ENCODE measurements at places on chromosomes 3 and 15. TPM values are rescaled to one million over a fixed set of nuclear protein-coding genes. Genes with fewer than 3 reads are reported as not detected.

Gene ALAS1
- polyA plus RNA-seq, result 30.3 TPM

Gene LIPC
- 0.63 TPM for polyA plus RNA-seq

Gene SHC4
- polyA plus RNA-seq, result 1.8 TPM

Gene NEK10
- 1.7 TPM for polyA plus RNA-seq

Gene XIRP1
- polyA plus RNA-seq, result 324 TPM

Gene CNTN4
- polyA plus RNA-seq, result 9.9 TPM

Gene WDR93
- polyA plus RNA-seq, result 0.07 TPM

Gene ARNT2
- 8.2 TPM for polyA plus RNA-seq

Gene ELL3
- polyA plus RNA-seq, result 1.3 TPM

Gene ACAN
- polyA plus RNA-seq, result 3.2 TPM

Gene OSTN
- polyA plus RNA-seq, result 5.0 TPM

Gene STAB1
- 36.6 TPM for polyA plus RNA-seq

Gene HDGFL3
- 50.4 TPM for polyA plus RNA-seq

Gene TM4SF4
- polyA plus RNA-seq, result not detected

Gene ADGRG7
- not detected for polyA plus RNA-seq

Gene PLSCR5
- polyA plus RNA-seq, result not detected

Gene DPPA2
- polyA plus RNA-seq, result not detected

Gene AADACL2
- not detected for polyA plus RNA-seq

Gene GOLGA6L9
- 0.70 TPM for polyA plus RNA-seq

Gene EFCC1
- 1.2 TPM for polyA plus RNA-seq

Gene CYP1A1
- 0.38 TPM for polyA plus RNA-seq

Gene FYTTD1
- polyA plus RNA-seq, result 76.1 TPM

Gene BOC
- polyA plus RNA-seq, result 75.8 TPM

Gene CCDC39
- 1.4 TPM for polyA plus RNA-seq

Gene KBTBD13
- polyA plus RNA-seq, result 0.62 TPM
